Stimulated activated CD4-positive, alpha-beta T cell treated with anti-CD3 and anti-CD28 coated beads, Interleukin-15, amount 100 ng/mL, for 1 hour (primary cell): ENCODE measurements at places on chromosomes 3 and 15.
A peak's percentile ranks its signal among the peaks of the same experiment; 100 is the strongest.

DNA sequence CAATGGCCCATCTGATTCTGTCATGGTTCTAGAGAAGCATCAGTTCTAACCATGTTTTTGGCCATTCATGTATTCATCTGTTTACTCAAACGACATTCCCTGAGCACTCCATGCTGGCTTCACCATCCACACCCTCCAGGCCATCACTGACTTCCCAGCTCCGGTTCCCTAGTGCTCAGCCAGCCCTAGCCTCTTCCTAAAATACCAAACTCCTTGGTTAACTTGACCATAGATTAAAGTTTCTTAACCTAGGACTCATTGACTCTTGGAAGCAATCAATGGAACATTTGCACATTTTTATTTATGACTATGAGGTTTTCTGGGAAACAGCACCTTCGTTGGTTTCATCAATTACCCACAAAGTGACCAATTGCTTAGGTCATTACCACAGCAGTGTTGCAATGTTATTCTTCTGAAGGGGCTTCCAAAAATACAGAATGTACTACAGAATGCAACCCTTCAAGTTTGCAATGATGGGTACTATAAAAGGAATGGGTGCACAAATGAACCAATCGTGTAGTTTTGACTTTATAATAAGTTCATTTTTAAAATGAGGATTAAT, 27.2 kb upstream of the SLC25A36 start:
- DNase-seq: no peak

DNA sequence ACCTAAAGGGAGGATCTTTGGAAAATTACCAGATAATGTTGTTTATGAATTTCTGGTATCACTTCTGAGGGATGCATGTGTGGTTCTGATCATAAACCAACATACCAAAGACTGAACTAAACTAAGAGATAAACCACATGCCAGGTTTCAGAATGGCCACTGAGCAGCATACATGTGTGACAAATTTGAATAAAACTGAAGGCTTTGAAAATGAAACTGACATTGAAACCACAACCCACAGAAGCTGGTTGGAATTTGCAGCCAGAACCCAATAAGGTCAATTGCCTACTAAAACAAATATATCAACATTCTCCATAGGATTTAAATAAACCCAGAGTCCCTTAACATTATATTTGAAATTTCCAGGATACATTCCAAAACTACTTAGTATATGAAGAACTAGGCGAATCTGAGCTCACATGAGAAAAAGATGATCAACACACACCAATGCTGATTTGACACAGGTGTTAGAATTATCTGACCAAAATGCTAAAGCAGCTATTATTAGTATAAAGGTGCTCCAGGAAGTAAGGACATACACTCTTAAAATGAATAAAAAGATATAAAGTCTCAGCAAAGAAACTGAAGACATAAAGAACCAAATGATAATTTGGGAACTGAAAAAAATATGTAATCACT, 125.0 kb downstream of the ZNF280D start:
- no peak for DNase-seq

GRCh38 chr3:197906023-197906849, 43.8 kb upstream of the RPL35A start:
- peak; percentile 37 for DNase-seq

GRCh38 chr3:134579141-134579665, 71.6 kb downstream of the KY start:
- no peak for DNase-seq

DNA sequence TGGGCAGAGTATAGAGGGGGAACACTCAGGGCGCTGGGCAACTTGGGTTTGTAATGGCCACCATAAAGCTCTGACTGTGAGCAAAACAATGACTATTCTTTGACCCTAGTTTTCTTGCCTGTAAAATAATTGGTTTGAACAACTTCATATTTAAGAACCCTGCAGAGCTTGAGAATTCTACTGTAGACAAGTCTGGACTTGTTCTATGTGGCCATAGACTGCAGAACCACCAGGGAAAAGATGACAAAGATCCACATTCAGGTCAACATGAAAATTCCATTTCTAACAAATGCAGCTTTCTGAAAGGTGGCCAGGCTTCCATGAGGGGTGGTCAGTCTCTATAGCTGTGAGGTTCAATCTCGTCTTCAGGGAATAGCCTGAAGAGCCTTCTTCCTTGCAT, 239.4 kb upstream of the LRRN1 start:
- DNase-seq: no peak

GRCh38 chr3:18787441-18787840, 360.9 kb upstream of the KCNH8 start:
- no peak for DNase-seq

- no peak for DNase-seq
These were observed 25.0 kb downstream of the ACP3 start for GRCh38 chr3:132342183-132342582.

- DNase-seq: no peak
These were observed 196.1 kb upstream of the P2RY1 start for GRCh38 chr3:152638707-152639450.

- no peak for DNase-seq
These were observed 60.1 kb upstream of the DAZL start for GRCh38 chr3:16665282-16665741.

GRCh38 chr3:71041371-71041770, 542.2 kb downstream of the FOXP1 start:
- DNase-seq: no peak

- DNase-seq: no peak
These were observed 80.4 kb upstream of the TGFBR2 start for GRCh38 chr3:30526031-30526430.

GRCh38 chr3:143595456-143596077, 252.7 kb downstream of the SLC9A9 start:
- DNase-seq: no peak

DNA sequence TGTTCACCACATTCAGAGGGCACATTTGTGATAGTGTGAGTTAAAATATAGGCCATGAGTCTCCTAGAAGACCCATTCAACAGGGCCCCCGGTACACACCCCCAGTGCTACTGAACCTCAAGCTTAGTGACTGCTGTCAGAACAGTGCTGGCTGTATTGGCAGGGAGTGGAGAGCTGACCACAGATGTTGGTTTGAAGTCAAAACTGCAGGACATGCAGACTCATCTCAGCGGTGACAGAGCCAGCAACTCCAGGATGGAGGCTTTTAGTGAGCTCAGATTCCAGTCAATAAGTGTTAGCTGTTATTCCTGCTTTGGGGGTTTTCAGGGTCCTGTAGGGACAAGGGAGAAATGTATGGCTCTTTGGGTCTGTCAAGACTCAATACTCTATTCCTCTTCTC, 29.1 kb downstream of the PRR20G start:
- no peak for DNase-seq

- DNase-seq: no peak
These were observed 90.6 kb upstream of the GADL1 start for GRCh38 chr3:30984855-30985749.

DNA sequence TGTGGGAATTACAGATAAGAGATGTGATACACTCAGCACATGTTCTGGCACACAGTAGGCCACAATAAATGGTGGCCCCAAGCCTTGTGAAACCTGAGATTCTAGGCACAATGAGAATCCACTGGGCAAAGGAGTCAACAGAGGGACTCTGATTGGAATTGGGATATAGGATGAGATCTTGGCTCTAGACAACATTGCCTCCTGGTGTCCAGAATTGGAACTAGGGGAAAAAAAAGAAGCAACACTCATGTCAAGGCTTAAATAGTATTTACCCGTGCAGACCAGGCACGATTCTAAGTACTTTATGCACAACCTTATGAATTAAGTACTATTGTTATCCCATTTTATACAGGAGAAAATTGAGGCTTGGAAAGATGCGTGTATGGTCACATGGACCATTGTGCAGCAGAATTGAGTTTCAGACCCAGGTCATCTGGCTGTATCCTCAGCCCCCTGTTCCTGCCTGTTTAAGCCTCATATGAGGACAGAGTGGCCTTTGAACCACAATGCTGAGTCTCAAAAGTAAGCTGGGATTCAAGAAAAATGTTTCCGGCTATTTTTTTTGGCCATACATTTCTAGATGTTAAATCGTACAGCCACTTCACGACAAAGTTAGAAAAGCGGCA, 124.8 kb downstream of the SV2B start:
- DNase-seq: no peak

- DNase-seq: no peak
These were observed 379.7 kb upstream of the TGFBR2 start for GRCh38 chr3:30226601-30227151.

DNA sequence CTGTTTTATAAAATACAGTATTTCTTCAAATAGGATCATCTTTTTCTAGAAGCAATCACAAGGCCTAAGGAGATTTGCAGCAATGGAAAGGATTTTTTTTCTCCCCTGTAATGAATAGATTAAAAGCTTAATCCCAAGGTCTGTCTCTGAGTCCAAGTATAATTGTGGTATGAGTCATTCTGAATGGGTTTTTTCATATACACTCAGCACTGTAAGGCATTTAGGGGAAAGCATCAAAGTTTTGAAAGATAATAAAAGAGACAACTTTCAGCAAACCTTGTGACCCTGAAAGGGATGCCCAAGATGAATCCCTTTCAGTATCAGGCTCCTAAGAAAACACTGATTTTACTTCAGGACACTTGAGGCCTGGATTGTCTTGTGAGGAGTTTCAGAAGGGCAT, 23.3 kb upstream of the LARS2 start:
- no peak for DNase-seq
